ENCODE measurements at places on chromosomes 6 and 20. TPM values are rescaled to one million over a fixed set of nuclear protein-coding genes. Genes with fewer than 3 reads are reported as not detected.

Gene C20orf141
- not detected for total RNA-seq

Gene VNN1
- total RNA-seq = 1.4 TPM

Gene CASP8AP2
- 4.8 TPM for total RNA-seq

Gene OR12D1
- total RNA-seq = not detected

Gene CD109
- total RNA-seq = 33.5 TPM

Gene EDN1
- total RNA-seq = under 0.01 TPM

Gene MRPL18
- 129 TPM for total RNA-seq

Gene HAO1
- not detected for total RNA-seq

Gene TMEM74B
- not detected for total RNA-seq

Gene CPNE5
- total RNA-seq = not detected

Gene ZC2HC1B
- not detected for total RNA-seq

Gene GLP1R
- not detected for total RNA-seq

Gene RIPPLY2
- not detected for total RNA-seq

Gene WASF1
- 4.6 TPM for total RNA-seq

Gene EYA4
- total RNA-seq = 2.9 TPM

Gene CYP21A2
- 1.4 TPM for total RNA-seq

Gene MDN1
- 9.7 TPM for total RNA-seq

Gene SNAP25
- 4.3 TPM for total RNA-seq

Gene SLC13A3
- 4.6 TPM for total RNA-seq

All from myometrial cell (primary cell).